ENCODE measurements at places on chromosomes 1 and 21.

- DNase-seq: peak; percentile 48
These were observed 5.5 kb downstream of the SMPDL3B start for GRCh38 chr1:27940297-27940696.

DNA sequence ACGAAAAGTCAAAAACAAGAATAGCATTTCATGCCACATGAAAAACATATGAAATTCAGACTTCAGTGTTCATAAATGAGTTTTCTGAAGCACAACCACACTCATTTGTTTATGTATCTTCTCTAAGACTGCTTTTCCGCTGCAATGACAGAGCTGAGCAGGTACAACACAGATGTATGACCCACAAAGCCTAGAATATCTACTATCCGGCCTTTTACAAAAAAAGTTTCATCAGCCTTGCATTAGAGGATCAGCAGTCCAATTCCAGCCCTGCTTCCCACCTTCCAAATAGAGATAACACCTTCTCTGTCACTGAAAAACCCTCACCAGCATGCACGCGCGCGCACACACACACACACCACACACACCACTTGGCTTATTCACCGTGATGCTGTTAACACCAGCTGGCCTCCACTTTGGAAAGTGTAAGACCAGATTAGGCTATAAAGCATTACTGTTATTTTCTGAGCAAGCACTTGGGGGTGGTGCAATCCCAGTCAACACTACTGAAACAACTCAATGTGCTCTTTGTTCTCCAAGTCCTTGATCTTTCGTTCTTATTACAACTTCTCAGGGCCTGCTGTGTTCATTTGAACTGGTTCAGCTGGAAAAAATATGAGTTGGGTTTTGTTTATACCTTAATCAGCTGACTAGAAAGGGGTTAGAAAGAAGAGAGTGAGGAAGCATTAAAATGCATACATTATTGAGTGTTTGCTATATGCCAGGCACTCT is 90.0 kb downstream of the GLUL start:
- DNase-seq: no peak

- DNase-seq: no peak
These were observed 238.3 kb upstream of the C1orf87 start for GRCh38 chr1:60311838-60312237.

DNA sequence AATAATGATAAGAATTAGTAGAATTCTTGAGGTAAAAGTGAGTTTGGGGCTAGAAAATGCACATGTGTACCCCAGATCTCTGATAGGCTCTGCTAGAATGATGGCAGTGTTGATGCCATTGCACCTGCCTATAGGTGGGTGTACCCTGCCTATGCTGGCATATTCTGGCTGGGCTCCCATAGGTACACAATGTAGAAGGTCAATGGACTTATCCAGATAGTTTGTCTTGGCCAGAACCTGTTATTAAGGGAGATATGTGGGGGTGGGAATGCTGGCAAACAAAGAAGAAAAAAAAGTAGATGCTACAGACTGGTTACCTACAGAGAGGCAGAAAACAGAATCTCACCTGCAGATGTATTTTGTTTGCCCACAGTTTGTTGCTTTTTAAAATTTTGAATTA is 14.1 kb upstream of the KLHDC8A start:
- no peak for DNase-seq

- no peak for DNase-seq
These were observed 28.9 kb upstream of the ABCD3 start for GRCh38 chr1:94389298-94389697.

DNA sequence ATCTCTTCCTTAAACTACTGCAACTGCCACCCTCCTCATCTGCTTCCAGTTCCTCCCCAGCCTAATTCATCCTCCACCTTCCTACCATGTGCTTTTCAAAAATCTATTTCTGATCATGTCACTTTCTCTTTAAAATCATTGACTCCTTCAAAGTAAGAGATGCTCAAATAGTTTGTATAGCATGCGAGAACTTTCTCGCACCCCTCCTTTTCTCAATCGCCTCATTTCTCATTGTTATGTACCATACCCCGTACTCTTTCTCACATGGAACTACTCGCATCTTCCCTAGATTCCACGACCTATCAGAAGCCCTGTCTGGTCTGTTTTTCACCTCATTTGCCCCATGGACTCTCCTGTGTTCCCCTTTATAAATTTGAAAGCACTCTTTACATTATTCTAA is 238.2 kb downstream of the NRIP1 start:
- DNase-seq: no peak

GRCh38 chr1:46487818-46488218 is 1.8 kb upstream of the DMBX1 start:
- no peak for DNase-seq

DNA sequence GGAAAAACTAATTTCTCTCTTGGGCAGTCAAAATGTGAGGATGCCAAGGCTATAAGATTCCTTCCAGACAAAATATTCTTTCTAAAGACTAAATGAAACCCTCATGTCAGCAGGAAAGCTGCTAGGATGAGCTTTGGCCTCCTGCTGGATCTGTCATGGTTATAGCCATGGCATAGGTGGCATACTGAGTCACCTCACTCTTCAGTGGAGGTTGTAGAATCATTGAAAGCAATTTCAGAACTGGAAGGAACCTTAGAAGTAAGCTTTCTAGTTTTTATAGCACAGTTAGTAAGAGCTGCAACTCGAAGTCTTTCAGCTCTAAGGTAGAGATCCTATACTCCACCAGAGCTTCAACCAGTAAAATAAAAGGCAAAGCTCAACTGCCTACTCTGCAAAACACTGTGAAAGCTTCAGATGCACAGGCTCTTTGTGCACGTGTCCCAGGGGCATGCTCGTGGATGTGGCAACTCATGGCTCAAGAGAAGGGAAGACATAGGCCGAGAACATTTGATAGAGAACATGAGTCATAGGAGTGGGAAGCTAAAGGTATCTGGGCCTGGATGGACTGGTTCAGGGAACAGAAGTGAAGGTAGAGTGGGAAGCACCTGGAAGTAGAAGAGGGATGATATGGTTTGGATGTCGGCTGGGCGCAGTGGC is 5.8 kb downstream of the AVPR1B start:
- DNase-seq: no peak

GRCh38 chr1:27416387-27417111 is 24.1 kb downstream of the GPR3 start:
- DNase-seq: no peak

GRCh38 chr1:91866425-91866824 is 19.5 kb downstream of the TGFBR3 start:
- DNase-seq: no peak

- DNase-seq: no peak
These were observed 37.5 kb upstream of the WLS start for GRCh38 chr1:68269637-68270430.

GRCh38 chr1:163072658-163073057 is 3.5 kb downstream of the RGS4 start:
- no peak for DNase-seq

DNA sequence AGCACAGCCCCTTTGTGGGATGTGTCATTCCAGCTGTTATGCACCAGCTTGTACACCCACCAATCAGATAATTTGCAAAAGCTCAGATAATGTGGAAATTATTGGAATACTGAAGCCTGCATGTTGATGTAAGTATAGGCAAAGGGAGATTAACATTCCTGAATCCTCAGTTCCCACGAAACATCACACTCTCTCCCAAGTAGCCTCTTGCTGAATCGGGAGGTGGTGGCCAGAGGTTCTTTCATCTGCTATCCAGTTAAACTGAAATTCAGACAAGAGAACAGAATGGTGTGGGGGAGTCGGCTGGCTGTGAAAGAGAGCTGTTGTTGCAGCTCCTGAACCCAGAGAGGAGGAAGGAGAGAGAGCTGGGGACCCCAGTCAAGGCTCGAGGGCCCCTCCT is 170.9 kb downstream of the ZBTB18 start:
- DNase-seq: no peak

GRCh38 chr1:45531873-45532272 is 10.2 kb upstream of the PRDX1 start:
- no peak for DNase-seq

DNA sequence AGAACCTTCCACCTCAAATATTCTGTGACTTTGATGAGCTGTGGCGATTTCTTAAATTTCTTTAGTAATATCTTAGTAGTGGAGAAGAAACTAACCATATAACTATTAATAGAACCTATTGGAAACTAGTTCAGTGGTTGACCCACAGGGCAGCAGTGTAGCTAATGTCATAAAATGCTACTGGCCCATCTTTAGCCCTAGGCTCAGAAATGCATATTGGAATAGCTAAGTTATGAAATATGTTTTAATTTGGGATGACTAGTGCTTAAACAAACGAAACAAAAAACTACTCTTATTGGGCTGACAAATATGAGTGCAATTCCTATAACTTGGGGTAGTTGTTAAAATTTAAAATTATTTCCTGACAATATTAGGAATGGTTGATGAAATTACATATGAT is 20.2 kb downstream of the MACO1 start:
- no peak for DNase-seq

DNA sequence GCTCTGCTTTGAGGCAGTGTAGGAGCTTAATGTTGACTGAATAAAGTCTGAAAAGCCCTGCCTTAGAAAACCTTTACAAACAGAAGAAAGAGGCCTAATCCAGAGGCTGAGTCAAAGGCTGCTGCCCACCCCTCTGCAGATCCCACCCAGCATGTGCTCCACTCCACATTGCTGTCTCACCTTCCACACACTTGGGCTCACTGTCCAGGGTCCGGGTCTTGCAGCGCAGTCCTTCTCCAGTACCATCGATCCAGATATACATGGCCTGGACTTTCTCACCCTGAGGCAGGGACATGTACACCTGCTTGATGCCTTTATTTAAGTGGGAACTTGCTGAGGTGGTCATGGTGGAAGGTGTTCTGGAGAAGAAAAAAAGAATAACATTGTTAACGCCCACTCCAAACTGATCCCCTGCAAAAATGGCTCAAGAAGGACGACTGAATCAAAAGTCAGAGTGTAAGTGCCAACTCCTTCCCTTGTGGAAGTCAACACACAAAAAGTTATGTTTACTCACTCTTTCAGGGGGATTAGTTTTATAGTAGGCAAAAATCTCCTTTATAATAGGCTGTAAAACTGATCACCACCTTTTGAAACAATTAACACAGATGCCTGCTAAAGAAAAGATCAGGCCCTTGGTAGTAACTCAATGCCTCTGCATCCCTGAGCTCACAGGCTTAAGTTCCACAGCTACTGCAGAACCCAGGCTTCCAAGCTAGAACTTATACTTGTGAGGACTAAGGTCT is 3.0 kb downstream of the GLUL start:
- DNase-seq: no peak

- no peak for DNase-seq
These were observed 190.6 kb downstream of the MRPL39 start for GRCh38 chr21:25416669-25417068.

All from effector CD8-positive, alpha-beta T cell (primary cell).